ENCODE measurements at places on chromosomes 16 and 17.

DNA sequence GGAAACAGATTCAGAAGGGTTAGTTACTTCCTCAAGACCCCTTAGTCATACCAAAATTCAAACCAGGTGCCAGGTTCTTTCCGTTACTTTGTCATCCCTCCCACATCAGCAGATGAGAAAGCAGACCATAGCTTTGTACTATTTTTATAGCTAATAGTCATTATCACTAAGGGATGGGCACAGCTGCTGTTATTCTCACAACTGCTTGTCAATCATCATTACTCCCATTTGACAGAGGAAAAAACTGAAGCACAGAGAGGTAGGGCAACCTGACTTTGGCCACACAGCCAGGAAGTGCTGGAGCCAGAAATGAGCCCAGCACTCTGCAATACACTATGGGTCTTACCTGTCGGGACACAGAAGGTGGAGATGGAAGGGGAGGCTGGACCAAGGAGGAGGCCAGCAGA lies 30.0 kb downstream of the TEKT5 start:
- DNase-seq: no peak

GRCh38 chr16:49200223-49200820 lies 81.3 kb downstream of the CBLN1 start:
- DNase-seq: no peak

- DNase-seq: no peak
Observed at GRCh38 chr17:2157081-2157480, 102.2 kb downstream of the HIC1 start.

GRCh38 chr16:24821129-24821528 lies 24.6 kb upstream of the SLC5A11 start:
- DNase-seq: no peak

GRCh38 chr16:628321-629061 lies 2.3 kb upstream of the WFIKKN1 start:
- no peak for DNase-seq

DNA sequence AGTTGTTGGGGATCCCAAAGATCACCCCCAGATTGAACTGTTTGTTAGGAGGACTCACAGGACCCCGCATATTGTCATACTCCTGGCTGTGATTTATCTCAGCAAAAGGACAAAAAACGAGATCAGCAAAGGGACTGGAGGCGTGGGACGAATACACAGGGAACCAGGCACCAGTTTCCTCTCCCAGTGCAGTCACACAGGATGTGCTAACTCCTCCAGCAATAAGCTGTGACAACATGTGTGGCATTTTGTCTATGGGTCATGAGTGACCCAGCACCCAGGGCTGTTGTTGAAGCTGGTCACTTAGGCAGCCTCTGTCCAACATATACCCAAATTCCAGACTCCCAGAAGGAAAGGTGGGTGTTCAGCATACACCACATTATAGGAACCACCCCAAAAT lies 60.9 kb downstream of the CPPED1 start:
- no peak for DNase-seq

GRCh38 chr16:70747703-70748631 lies 53.0 kb downstream of the VAC14 start:
- DNase-seq: no peak

DNA sequence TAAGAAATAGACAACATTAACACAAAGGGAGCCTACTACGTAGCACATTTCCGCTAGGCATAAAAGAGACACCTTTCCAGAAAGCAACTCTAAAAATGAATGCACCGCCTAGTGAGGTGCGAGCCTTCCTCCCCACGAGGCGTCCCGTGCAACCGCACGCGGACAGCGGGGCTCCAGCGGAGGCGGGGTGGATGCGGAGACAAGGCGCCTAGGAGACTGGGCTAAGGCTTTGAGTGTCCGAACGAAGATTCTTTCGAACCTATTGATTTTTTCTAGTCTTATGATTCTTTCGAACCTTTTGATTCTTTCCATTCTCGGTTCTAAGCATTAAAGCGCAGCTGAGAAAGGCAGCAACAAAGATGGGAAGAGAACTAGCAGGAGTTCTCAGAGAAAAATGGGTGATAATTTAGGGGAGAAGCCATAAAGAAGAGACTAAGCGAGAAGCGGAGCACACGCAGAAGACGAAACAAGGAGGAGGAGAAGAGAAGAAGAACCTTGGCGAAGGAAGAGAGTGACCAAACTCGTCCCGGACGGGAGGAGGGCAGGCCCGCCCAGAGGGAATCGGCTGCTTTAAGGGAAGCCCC lies 394 bp upstream of the CPD start:
- DNase-seq: no peak

GRCh38 chr17:27293359-27293897 lies 486 bp upstream of the WSB1 start:
- no peak for DNase-seq

- no peak for DNase-seq
Observed at GRCh38 chr16:79648826-79649225, 48.3 kb upstream of the MAF start.

- DNase-seq: no peak
Observed at GRCh38 chr16:2054543-2055245, 6.9 kb downstream of the TSC2 start.

DNA sequence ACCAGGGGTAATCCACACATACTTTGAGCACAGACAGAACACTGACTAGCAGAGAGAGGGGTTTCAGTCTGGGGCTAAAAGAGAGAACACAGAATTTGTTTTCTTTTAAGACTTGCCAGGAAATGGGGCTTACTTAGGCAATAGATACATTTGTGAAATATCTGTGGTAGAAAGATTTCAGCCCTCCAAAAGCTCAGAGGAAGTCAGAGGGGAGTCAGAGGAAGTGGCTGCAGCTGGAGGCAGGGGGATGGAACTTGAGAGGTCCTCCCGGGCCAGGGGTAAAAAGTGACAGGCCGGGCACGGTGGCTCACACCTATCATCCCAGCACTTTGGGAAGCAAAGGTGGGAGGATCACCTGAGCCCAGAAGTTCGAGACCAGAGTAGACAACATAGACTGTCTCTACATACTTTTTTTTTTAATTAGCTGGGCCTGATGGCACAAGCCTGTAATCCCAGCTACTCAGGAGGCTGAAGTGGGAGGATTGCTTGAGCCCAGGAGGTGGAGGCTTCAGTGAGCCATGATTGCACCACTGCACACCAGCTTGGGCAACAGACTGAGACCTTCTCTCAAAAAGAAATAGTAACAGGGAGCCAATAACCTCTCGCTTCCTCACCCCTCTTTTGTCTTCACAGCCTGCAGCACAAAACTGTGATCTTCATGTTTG lies 49.9 kb downstream of the NLRC5 start:
- peak; percentile 33 for DNase-seq

DNA sequence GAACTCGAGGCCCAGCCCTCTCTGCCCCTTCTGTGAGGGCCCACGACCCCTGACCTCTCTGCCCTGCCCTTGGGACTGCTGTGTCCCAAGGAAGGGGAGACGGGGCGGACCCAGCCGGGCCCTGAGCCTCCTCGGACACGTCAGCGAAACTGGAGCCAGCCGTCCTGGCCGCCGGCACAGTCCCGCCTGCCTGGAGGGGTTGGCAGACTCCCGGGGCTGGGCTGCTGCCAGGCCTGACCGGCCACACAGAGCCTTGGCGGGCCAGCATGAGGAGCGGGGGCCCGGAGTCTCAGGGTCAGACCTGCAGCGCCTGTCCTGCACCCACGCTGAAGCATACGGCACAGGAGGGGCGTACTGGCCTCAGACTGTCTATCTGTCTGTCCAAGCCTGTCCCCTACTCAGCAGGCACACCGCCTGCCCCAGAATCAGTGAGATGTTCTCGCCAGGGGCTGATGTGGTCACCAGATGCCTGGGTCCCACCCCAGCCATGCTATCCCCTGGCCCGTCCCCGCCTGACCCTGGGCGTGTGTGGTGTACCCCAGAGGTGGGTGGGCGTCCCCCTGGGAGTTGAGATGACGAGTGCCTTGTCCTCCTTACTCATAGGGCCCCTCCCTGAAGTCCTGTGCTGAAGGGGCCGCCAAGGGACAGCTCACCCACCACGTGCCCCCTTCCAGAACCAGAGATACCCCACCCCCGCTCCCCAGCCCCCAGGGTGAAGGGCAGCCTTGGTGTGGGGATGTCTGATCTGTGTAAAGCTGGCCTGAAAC lies 4.7 kb downstream of the VASN start:
- no peak for DNase-seq

GRCh38 chr16:68444056-68444657 lies 4.2 kb downstream of the SMPD3 start:
- DNase-seq: no peak

DNA sequence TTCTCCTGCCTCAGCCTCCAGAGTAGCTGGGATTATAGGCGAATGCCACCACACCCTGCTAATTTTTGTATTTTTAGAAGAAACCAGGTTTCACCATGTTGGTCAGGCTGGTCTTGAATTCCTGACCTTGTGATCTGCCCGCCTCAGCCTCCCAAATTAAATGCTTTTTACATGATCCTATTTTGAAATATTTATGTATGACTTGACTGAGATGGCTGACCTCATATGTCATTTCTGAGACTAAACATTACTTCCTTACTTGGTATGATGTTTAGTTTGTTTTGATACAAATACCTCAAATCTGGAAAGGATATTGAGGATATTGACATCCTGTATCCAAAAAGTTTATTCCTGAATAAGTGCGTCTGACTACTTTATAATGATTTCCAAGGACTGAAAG lies 11.9 kb downstream of the CALCOCO2 start:
- DNase-seq: no peak

- no peak for DNase-seq
Observed at GRCh38 chr16:66418165-66418962, 8.7 kb upstream of the BEAN1 start.

- DNase-seq: no peak
Observed at GRCh38 chr17:54903375-54903774, 2.7 kb downstream of the TOM1L1 start.

DNA sequence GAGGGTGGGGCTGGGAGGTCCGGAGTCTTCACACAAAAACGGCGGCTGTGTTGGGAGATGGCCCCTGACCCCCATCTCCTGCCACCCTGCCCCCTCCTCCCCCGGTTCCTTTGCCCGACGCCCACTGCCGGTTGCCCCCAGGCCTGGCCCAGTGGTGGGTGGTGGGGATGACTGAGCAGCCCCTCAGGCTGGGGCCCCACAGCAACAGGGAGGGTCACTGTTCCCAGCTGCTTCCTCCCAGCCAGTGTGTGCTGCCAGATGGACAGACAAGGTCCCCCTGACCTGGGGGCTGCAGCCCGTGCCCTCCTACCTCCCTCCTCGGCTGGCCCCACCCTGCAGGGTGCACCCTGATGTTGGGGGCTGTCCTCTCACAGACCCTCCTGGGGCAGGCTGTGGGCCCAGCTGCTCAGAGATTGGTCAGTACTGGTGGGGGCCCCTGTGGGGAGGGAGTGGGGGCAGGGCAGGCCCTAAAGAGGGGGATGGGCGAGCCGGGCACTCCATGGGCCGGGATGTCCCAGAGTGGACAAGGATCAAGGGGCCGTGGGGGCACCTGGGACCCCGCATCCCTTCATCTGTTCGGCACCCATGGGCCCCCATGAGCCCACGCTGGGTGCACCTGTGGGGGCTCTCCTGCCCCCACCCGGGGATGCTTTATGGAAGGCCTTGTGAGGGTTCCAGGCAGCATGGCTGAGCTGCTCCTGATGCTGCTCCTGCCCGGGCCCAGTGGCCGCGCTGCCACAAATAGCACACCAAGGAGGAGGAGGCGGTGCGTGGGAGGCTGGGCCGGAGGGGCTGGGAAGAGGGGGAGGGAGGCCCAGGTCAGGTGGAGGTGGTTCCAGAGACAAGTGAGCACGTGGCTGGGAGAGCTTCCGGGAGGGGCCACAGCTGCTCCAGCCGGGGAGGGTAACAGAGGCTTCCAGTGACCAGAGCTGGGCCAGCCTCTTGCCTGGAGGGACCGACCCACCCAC lies 5.1 kb downstream of the C1QTNF8 start:
- no peak for DNase-seq

DNA sequence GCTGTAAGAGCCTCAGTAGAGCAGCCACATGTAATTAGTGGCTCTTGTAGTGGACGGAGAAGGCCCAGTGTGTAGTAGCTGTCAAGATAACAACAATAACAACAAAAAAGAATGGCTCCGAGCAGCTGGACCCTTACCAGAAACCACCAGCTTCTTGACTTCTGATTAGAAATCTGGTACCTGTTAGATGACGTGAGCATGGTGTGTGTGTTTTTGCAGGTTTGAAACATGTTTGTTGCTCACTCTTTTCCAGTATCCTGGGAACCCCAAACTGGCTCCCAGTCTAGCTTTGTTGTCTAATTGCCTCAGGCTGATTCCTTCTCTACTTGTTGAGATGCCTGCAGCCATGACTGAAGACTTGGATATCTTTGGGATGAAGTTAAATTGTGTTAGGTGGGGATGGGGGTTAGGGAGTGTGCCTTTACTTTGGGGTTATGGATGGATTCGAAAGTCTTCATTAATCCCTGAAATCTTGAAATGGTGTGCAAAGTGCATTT lies 21.0 kb downstream of the IGF2BP1 start:
- no peak for DNase-seq

GRCh38 chr16:57513371-57514102 lies 22.8 kb downstream of the CCDC102A start:
- peak; percentile 35 for DNase-seq

DNA sequence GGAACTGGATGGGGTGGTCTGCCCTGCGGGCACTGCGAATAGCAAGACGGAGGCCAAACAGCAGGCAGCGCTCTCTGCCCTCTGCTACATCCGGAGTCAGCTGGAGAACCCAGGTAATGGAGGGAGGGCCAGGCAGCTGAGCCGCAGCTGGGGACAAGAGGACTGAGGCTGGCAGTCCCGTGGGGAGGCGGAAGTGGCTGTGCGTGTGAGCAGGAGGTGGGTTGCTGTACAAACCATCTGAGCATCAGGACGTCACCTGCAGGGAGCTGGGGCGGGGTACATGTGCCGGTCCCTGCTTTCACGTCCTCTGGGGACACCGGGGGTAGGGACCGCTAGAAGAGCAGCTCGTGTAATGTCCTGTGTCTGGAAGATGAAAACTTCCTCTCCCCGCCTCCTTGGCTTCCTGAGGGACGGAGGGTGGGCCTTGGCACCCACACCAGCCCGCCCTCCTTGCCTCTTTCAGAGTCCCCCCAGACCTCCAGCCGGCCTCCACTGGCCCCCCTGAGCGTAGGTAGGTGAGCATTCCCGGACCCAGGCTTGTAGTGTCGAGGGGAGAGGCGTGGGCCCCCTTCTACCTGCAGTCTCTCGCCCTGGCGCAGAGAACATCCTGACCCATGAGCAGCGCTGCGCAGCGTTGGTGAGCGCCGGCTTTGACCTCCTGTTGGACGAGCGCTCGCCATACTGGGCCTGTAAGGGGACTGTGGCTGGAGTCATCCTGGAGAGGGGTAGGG lies 3.7 kb downstream of the ADAD2 start:
- no peak for DNase-seq

DNA sequence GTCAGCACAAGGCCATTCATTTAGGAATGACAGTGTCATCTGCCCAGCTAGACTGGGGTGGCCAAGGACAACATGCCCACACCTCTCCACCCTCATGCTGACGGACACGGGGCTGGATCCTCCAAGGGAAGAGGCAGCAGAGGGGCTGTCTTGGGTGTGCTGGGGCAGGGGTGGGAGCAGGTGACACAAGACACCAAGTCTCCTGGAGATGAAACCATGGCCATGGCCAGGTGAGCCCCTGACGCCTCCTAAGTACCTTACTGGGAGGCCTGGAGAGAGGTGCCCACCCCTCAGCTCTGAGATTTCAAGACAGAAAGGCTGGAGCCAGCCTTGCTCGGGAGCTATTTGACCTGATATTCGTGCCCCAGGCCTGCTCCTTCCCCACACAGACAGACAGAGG lies 9.0 kb upstream of the RASD1 start:
- no peak for DNase-seq

Data from BJ (cell line).